CD4-positive, alpha-beta memory T cell (primary cell): ENCODE measurements at places on chromosomes 3 and 15. TPM values are rescaled to one million over a fixed set of nuclear protein-coding genes. Genes with fewer than 3 reads are reported as not detected.

The LSMEM2 gene
- total RNA-seq: not detected

DNA sequence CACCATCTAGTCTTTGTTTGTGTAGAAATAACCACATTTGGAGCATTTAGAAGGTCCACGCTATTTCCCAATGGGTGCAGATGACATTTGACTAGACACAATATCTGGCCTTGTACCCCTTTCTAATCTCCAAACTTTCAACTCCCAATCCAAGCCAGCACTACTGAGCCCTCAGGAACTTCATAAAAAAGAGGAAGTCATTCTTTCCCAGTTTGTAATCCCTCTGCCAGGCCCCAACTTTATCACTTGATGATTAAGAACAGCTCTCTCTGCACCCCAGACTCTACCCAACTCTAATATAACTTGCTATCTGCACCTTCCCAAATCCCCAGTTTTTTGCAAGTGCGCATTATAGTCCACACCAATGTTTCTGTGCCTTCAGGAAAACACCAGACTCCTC lies 170.2 kb downstream of the KCNMB2 start:
- DNase-seq: no peak

DNA sequence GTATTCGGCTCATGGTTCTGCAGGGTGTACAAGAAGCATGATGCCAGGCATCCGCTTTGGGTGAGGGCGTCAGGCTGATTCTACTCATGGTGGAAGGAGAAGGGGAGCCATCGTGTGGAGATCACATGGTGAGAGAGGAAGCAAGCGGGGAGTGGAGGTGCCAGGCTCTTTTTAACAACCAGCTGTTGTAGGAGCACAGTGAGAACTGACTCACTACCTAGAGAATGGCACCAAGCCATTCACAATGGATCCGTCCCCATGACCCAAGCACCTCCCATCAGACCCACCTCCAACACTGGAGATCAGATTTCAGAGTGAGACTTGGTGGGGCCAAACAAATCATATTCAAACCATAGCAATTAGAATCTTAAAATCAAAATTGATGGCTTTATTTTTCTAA lies 259.8 kb upstream of the CTDSPL start:
- no peak for DNase-seq

The RNU5B-1 gene
- 24.0 TPM for total RNA-seq

The MASP1 gene
- total RNA-seq: not detected

The STAG1 gene
- 52.7 TPM for total RNA-seq

- DNase-seq: no peak
Observed at GRCh38 chr15:99385005-99385669, 133.9 kb downstream of the LRRC28 start.

- peak; percentile 60 for DNase-seq
Observed at GRCh38 chr15:84681831-84682230, 23.8 kb upstream of the NMB start.

The MORC1 gene
- not detected for total RNA-seq

The ARPIN gene
- total RNA-seq: 0.11 TPM

DNA sequence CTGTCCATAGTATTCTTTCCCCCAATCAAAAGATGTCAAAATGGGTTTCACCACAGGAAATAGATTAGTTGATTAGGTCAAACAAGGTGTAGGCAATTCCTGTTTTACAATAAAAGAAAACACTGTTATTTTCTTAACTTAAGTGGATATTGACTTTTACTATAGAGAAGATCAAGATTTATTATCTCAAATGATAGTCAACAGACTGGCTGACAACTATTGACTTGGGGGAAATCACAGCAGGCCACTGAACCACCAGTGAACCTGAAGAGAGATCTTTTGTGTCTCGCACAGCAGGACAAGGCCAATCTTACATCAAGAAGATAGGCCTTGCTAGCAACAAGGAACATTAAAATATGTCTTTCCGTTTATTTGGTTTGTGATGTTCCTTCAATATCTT lies 1187.6 kb downstream of the SI start:
- no peak for DNase-seq

DNA sequence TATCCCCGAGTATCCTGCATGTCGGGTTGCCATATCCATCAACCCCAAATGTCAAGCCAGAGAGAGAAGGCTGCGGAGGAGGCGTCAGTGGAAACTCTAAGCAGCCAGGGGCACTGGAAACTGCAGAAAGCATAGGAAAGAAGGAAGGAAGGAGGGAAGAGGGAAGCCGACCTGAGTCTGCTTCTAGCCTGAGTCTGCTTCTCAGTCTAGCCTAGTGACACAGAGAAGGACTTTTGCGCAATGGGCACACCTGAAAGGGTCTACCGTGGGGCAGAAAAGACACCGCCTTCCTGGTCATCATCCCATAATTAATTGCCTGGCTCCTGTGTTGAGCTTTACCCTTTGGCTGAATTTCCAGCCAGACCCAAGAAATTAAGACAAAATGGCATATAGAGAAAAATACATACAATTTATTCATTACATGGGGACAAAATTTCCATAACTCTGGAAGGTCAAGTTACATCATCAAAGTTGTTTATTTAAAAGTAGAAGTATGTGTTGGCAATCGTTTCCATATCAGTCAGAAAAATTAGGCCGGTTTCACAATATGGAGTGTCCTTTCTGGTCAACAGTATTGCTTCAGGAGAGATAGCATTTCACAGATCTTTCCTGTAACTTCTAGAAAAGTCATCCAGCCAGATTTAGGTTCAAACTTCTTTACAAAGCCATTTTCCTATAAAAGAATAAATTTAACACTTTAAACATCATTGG lies 10.3 kb downstream of the BCL2A1 start:
- no peak for DNase-seq

The B3GNT5 gene
- total RNA-seq: 0.41 TPM

The SPTSSB gene
- not detected for total RNA-seq

- DNase-seq: no peak
Observed at GRCh38 chr3:27216295-27216855, 152.8 kb downstream of the NEK10 start.

GRCh38 chr3:132549890-132550578 lies 47.0 kb upstream of the ACKR4 start:
- no peak for DNase-seq

DNA sequence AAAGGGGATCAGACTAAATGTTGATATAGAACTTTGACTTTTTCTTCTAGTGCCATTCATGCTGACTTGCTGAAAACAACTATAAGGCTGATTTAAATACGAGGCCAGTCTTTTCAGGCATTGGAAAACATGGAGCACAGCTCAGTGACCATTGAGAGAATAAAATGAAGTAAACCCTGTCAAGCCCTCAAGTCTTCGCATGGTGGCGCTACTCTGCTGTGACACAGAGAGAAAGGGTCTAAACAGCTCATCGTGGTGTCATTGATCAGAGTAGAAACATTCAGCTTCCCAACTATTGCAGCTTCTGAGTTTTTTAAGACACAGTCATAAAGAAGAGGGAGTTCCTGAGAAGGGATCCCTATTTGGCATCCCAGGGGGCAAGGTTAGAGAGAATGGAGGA lies 716.2 kb downstream of the DIPK2A start:
- no peak for DNase-seq

DNA sequence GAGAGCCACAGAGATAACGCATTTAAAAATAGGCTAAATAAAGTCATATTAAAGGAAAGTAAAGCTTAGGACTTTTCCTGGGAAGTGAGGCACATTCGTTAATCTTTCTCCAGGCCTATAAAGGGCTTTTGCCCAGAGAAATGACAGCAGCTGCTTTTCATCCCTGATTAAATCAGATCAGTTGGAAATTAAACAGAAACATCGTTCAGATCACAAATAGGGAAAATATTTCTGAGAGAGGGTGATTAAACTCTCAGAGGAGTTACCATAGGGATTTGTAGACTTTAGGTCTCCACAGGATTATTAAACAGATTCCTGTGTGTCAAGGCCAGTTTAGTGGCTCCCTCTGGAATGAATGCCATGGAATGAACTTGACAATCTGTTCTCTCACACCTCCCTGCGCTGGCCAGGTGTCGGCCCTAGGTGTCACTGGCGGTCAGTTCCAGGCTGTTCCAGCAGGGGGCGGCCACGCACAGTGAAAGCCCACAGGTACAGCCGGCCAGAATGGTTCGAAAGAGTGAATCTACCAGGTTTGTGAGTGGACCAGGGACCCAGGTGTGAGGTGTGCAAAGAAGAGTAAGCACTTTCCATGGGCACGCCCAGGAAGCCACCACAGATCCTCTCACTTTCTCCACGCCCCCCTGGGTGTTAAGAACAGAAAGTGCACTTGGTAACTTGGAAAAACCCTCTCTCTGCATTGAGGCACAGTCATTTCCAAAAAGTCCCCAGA lies 253.0 kb upstream of the RASGRP1 start:
- peak; percentile 69 for DNase-seq

The CGNL1 gene
- total RNA-seq: not detected

DNA sequence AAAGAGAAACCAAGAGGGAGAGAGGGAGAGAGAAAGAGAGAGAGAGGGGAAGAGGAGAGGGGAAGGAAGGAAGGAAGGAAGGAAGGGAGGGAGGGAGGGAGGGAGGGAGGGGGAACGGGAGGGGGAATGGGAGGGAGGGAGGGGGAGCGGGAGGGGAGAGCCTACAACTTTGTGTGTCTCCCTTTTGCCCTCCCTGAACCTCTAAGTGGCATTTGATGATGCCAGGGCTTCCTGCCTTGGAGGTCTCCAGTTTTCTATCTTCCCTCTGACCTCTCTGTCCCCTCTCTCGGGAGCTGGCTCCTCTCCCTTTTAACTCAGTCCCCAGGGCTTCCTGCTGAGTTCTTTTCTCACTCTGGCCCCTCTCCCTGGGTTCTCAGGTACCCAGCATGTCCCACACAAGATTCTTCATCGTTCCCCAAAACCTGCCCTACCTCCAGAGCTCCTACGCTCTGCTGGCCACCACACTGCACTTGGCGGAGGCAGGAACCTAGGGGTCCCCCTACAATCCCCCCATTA lies 12.5 kb upstream of the FAM174B start:
- DNase-seq: no peak

- DNase-seq: no peak
Observed at GRCh38 chr3:52171514-52172261, 17.5 kb upstream of the POC1A start.
